NCI-H1436 (cell line): ENCODE measurements at places on chromosomes 11 and 22.
A peak's percentile ranks its signal among the peaks of the same experiment; 100 is the strongest.

DNA sequence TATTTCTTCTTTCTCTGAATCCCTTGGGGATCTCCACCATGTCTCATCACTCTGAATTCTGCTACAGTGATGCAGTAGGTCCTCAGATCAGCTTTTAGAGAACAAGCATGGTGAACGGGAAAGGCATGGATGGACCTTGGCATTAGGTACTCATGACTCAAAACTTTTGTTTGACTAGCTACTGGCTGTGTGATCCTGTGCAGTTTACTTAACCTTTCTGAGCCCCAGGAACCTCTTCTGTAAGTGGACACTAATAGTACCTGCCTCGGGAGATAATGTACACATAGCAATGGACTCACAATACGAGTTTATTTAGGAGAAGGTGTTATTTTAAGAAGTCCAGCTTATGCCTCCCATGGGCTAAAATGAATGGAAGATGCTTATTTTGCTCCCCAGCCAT, 184.7 kb upstream of the TBCEL start:
- no peak for DNase-seq

DNA sequence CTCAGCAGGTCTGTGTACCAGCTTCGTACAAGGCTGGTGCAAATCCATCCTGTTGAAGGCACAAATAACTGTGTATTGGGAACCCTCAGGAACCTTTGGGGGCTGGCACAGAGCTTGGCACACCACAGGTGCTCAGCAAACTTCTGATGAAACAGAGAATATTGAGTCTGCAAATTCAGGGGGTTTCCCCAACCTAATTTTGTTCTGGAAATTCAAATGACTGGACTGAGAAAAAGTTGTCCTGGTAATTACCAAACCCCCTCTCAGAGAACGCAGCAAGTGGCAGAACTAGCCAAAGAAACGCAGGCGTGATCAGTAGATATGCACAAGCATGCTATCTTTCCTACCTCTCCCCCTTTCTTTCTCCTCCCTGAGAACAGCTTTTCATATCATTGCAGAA, 47.6 kb downstream of the LIF start:
- DNase-seq = no peak

DNA sequence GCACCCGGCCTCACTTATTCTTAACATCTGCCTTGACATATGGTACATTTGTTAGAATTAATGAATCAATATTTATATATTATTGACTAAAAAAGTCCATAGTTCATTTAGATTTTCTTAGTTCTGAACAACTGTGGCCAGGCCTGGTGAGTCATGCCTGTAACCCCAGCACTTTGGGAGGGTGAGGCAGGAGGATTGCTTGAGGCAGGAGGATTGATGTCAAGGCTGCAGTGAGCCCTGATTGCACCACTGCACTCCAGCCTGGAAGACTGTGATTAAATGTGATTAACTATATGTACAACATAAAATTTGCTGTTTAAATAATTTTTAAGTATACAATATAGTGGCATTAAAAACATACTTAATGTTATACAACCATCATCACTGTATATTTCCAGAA, 5.6 kb downstream of the UVRAG start:
- DNase-seq = no peak

DNA sequence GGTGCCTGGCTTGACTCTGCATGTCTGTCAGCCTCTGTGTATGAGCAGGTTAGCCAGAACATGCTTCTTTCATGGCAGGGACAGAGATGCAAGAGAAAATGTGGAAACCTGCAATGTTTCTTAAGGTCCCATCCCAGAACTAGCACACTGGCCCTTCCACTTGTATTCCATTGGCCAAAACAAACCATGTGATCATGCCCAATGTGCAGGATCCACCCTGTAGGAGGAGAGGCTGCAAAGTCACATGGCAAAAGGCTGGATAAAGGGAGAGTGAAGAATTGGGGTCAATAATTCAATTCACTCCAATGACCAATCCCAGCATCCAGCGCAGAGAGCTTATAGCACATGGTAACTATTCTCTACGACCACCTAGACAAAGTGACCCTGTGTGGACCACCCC, 405.5 kb downstream of the MIAT start:
- no peak for DNase-seq

DNA sequence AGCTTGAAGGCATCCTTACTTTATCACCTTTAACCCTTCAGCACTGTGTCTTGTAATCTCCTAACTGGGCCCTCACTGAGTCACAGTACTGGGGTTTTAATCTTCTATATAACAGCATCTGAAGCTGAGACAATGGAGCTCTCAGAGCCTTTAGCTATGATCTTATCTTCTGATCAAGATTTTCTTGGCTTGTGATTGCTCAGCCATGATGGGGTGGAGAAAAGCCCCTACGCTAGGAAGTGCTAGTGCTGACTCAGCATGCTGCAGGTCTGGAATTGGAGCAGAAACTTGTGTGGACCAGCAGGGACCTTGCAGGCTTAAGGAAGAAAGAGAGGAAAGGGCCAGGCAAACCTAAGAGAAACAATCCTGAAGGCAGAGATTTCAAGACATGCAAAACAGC, 71.7 kb upstream of the EED start:
- no peak for DNase-seq

- DNase-seq = no peak
Measured at GRCh38 chr11:8369592-8370205, 106.0 kb upstream of the LMO1 start.

GRCh38 chr11:120019191-120019590, 118.7 kb downstream of the TRIM29 start:
- no peak for DNase-seq

DNA sequence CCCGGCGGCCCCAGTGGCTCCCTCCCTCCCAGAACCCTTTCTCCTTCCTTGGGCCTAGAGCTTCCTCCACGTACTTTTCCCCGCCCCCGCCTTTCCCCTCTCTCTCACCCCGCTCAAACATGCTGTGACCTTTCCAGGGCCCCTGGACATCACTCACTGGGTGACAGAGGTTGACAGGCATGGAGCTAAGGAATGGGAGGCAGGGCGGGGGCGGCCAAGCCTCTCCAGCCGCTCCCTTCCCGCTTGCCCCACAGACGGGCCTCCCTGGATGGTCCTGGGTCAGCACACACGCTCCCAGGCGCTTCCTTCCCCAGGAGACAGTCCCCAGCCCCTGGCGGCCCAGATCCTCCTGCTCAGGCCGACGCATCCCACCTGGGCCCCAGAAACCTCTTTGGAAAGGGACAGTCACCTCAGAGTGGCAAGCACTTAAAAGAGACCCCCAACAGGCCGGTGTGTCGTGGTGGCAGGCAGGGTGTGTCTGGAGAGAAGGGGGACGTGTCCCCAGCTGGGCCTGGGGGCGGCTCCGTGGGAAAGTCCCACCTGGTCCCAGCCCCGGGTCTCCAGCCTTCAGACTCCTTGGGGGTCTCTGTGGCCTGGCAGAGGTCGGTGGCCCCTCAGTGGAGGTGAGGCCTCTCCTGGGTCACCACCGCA, 8.8 kb downstream of the H19 start:
- no peak for DNase-seq

GRCh38 chr11:60310407-60310998, 16.6 kb upstream of the MS4A6E start:
- no peak for DNase-seq

GRCh38 chr11:22244986-22245592, 52.2 kb downstream of the ANO5 start:
- peak; percentile 2 for DNase-seq

GRCh38 chr11:19846654-19847305, 134.1 kb downstream of the NAV2 start:
- no peak for DNase-seq

DNA sequence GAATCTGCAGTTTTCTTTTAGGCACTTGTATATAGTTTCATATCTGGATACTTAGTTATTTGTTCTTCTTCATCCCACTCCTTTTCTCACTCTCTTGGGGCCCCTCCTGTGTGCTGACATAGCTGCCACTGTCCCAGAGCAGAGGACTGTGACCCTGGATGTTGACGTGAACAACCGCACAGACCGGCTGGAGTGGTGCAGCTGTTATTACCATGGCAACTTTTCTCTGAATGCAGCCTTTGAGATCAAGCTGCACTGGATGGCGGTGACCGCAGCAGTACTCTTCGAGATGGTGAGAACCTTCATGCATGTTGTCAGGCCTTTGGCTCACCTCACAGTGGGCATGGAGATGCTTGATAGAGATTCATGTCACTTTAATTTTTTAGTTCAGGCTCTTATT, 50.9 kb upstream of the YWHAH start:
- DNase-seq = no peak

- DNase-seq = no peak
Measured at GRCh38 chr11:80842246-80842645, 1401.4 kb upstream of the TENM4 start.

DNA sequence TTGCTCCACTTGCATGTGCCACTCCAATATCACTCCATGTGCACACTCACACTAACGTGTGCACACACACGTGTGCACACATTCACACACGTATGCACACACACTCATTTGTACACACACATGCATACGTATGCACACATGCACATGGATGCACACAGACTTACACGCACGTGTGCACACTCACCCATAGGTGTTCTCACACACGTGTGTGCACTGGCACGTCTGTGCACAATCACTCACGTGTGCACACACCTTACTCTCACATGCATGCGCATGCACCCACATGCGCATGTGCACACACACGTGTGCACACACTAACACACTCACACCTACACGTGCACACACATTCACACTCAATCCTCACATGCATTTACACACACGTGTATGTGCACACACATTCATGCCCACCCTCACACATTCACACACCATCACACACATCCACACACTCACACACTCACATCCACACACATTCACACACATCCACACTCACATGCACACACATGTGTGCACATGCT, 9.3 kb upstream of the MS4A15 start:
- DNase-seq = no peak

DNA sequence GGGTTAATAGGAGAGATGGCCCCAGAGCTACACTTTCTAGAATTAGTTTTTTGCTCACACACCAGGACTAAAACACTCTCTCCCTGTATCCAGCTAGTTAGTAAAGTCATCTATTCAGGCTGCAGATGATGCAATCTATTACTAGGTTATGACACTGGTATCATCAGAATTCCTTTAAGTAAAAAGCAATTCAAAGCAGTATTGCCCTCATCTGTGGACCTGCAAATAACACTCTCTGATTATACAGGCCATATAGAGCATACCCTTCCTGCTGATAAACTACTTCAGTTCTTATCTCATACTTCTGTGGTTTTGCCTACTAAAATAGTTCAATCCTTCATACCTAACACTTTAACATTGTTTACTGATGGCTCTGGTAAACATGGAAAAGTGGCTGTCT, 13.5 kb upstream of the MTMR2 start:
- no peak for DNase-seq

DNA sequence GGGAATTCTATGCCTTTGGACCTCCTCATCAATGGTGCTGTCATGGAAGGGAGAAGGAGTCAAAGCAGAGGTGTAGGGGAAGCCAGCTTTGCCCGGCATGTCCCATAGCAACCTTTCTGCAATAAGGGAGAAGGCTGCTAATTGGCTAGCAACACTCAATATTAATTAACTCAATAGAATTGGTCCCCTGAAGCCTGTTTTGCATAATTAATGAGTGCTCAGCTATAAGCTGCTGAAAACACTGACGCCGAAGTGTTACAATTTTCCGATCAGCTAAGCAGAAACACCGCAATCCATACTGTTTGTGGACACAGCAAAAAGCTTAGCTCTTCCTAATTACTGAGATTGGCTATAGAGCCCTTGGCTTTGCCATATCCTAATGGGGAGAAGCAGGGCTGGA, 245.0 kb downstream of the CSNK2A3 start:
- DNase-seq = no peak

- no peak for DNase-seq
Measured at GRCh38 chr22:22366537-22366936, 122.0 kb downstream of the VPREB1 start.

DNA sequence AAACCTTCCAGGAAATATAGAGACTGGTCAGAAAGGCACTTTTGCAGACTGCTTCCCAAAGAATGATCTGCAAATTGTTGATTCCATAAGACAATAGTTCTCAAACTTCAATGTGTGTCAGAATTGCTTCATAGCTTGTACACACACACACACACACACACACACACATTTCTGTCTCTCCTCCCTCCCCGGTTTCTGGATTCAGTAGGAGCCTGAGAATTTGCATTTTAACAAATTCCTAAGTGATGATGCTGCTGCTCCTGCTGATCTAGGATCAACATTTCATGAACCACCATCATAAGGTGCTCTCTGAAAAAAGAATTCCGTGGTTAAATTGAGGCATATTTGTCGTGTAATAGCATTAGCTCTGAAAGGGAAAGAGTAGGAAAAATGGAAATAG, 35.3 kb upstream of the FZD4 start:
- DNase-seq = no peak

GRCh38 chr11:34513682-34514449, at the start of gene ELF5:
Gene ELF5 (minus strand): TSS chr11:34513794. CDS start chr11:34505749, 8,045 bp downstream.
- no peak for DNase-seq

DNA sequence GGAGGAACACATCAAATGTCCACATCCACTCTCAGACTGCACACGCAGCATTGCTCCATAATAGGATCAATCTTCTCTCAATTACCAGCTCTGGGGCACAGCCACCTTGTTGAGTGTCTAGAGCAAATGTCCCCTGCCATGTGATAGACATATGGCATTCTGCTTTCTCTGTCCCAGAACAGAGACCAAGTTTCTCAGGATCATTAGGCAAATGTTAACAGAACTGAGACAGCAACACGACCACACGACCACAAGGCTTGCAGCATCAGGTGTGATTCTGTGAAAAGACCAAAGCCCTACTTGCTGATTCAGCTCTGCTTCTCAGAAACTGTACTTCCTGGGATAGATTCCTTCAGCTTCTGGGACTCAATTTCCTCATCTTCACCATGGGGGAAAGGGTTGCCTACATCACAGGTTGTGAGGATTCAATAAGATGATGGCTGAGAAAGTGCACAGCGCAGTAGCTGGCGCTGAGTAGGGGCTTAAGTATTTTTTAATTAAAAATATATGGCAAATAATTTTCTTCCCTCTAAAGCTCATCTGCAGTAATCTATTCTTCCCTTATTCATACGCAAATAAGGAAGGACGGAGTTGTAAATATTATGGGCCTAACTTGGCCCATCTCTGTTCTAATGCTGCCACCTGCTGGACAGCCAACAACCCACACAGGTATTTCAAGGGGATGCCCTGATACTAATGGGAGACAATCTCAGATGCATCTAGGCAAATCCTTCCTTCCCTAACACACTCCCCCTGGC, 54.3 kb upstream of the USP47 start:
- peak; percentile 70 for DNase-seq

- no peak for DNase-seq
Measured at GRCh38 chr11:24161587-24161986, 335.3 kb upstream of the LUZP2 start.

GRCh38 chr11:119316729-119317591, at the start of gene MCAM:
Gene MCAM (minus strand): TSS chr11:119317130. CDS start chr11:119317101, 29 bp downstream.
- DNase-seq = peak; percentile 65

GRCh38 chr11:18722293-18722637, 3.7 kb downstream of the IGSF22 start:
- no peak for DNase-seq

- DNase-seq = peak; percentile 35
Measured at GRCh38 chr11:62770778-62771143, 435 bp upstream of the TAF6L start.

DNA sequence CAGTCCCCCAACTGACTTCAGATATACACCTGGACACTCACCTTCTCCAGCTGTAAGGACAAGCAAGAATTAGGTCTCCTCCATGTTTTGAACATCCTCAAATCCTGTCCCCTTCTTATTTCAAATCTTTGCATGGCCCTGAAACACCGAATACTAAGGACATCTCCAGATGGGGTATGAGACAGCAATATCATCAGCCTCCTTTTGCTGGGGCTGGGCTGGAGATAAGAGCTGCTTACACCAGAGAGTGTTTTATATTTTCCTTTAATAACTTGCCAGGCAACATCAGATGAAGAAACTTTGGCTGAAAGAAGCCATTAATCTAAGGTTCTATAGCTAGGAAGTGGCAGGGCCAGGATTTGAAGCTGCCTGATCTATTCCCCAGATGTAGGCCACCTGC, 21.6 kb downstream of the TUG1 start:
- no peak for DNase-seq
